Stimulated activated memory B cell treated with anti-CD40 and anti-IgM and Interleukin-4, amounts not matched to agents 10 μg/mL and 1 μg/mL and 100 μg/mL, for 72 hours (primary cell): ENCODE measurements at places on chromosomes 3 and 15.

DNA sequence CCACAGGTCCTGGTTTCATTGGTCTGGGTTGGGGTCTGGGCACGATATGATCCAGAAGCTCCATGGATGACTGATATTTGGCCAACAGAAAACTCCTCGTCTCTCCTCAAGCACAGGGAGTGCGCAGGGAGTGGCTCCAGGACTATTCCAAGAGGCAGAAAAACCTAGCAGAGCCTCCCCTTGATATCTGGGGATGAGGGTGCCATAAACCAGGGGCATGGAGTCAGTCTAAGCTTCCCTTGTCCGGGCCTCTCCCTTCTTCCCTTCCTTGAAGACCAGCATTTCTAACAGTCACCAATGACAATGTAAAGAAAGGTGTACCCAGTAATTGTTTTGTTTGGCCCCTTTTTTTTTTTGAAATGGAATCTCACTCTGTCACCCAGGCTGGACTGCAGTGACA, 99.4 kb upstream of the HACD2 start:
- H3K36me3 ChIP-seq = no peaks in the 10 kb centered on the region
- ATAC-seq = no peak
- H3K27me3 ChIP-seq = peaks cover 38% of the 10 kb centered on the region

DNA sequence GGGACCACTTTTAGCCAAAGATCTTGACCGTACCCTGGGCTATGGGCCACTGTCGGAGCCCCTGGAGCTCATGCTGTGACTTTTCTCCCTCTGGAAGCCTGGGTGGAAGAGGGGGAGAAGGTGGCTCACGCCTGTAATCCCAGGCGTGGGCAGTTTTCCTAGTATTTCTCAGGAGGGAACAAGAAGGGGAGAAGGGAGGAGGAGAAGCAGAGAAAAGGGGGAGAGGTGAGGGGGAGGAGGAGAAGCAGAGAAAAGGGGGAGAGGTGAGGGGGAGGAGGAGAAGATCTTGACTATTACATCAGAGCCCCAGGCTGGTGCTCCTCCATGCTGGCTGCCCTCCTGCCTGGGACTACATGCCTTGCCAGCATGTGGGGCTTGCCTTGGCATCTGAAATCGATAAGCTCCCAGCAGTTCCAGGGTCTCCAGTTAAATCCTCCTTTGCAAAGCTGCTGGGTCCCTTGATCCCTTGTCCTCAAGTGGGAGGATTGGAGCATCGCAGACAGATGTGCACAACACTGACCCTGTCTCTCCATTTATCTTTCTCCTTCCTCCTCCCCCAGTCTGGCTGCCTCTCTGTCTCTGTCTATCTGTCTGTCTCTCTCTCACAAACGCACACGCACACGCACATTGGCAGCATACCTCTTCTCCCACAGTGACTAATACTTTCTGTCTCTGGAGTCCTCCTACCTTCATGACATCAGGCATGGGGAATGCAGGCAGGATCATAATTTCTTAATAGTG, 41.6 kb downstream of the MRAS start:
- no peak overlapping the region for H3K4me3 ChIP-seq
- no peaks in the 10 kb centered on the region for H3K4me1 ChIP-seq
- no peaks in the 10 kb centered on the region for H3K36me3 ChIP-seq
- no peak overlapping the region for H3K27ac ChIP-seq
- peak; percentile 28 for ATAC-seq

- no peak for ATAC-seq
- no peaks in the 10 kb centered on the region for H3K4me1 ChIP-seq
- no peaks in the 10 kb centered on the region for H3K27me3 ChIP-seq
- no peak overlapping the region for H3K4me3 ChIP-seq
- no peak overlapping the region for H3K27ac ChIP-seq
- H3K36me3 ChIP-seq = peaks cover 25% of the 10 kb centered on the region
These were observed 41.5 kb downstream of the SPRED1 start for GRCh38 chr15:38294126-38294525.

- no peak overlapping the region for H3K4me3 ChIP-seq
- H3K27me3 ChIP-seq = peaks cover 19% of the 10 kb centered on the region
- ATAC-seq = no peak
- no peaks in the 10 kb centered on the region for H3K36me3 ChIP-seq
- H3K27ac ChIP-seq = no peak overlapping the region
- peaks cover 10% of the 10 kb centered on the region for H3K4me1 ChIP-seq
These were observed 157.3 kb downstream of the ADAMTS9 start for GRCh38 chr3:64530434-64531049.

DNA sequence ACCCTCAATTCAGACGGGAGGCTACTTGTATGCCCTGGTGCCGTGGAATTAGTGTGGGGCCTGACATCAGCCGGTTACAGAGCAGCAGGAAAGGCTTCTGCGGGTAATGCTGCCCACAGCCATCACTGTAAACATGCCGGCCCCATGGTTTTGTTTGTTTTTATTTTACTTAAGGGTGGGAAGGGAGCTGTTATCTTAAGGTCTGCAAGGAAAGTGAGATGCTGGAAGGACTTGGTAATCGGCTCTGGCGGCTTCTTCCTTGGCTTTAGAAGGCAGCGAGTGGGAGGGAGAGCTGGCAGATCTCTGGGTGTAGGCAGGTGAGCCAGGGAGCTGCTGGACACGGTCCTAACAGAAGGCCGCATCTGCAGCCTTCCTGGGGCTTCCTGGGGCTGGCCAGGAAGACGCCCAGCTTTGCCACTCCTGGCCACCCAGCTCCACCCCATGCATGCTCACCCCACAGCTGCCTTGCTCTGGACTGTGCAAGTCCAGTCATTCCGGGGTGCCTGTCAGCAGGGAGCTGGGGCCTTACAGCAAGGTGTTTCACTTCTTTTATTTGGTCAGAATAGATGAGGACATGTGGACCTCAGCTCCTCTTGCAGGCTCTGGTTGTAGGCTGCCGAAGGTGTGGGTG, 54.1 kb upstream of the FURIN start:
- H3K36me3 ChIP-seq = peaks cover 54% of the 10 kb centered on the region
- no peak for ATAC-seq
- peak overlapping the region; percentile 21 for H3K27ac ChIP-seq
- peaks cover 50% of the 10 kb centered on the region for H3K4me1 ChIP-seq

- peak overlapping the region; percentile 50 for H3K27ac ChIP-seq
- peaks cover 50% of the 10 kb centered on the region for H3K36me3 ChIP-seq
- H3K4me3 ChIP-seq = no peak overlapping the region
- H3K27me3 ChIP-seq = no peaks in the 10 kb centered on the region
- peaks cover 8% of the 10 kb centered on the region for H3K4me1 ChIP-seq
These were observed 151.5 kb downstream of the LRRK1 start for GRCh38 chr15:101070502-101071273.

DNA sequence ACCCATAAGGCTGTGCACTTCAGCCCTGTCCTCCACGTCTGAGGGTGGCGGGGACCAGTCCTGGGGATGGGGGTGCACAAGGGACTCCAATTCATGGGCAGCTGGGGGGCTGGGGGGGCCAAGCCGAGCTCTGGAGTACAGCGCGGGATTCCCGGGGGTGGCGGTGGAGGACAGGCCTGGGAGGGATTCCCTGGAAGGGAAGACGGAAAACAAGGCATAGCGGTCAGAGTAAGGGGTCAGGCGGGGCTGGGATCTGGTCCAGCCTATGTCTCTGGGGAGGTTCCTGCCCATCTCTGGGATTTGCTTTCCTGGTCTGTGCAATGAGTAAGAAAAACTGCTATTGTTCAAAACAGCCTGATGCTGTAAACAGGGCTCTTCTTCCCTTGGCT, 8.1 kb upstream of the IGDCC3 start:
- no peak overlapping the region for H3K27ac ChIP-seq
- H3K4me3 ChIP-seq = peak overlapping the region; percentile 80
- H3K27me3 ChIP-seq = peaks cover 31% of the 10 kb centered on the region
- no peak for ATAC-seq
- H3K4me1 ChIP-seq = peaks cover 14% of the 10 kb centered on the region

DNA sequence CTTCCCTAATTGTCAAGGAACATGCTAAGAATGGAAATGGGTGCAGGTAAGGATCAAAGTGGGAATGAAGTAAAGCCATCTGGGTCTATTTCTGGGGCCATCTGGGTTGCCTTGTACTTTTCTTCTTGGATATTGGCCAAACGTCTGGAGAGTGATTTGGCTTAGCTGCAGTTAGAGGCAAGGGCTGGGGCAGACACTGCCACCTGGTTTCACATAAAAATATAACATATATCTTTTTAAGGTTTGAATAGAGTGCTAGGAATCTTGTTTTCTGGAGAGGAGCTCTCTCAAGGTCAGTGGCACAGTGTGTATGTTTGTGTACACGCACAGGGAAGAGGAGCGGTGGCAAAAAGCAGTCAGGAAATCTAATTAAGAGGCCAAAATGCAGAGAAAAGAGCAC, 24.7 kb upstream of the EOMES start:
- no peak overlapping the region for H3K27ac ChIP-seq
- H3K4me1 ChIP-seq = no peaks in the 10 kb centered on the region
- no peak for ATAC-seq

DNA sequence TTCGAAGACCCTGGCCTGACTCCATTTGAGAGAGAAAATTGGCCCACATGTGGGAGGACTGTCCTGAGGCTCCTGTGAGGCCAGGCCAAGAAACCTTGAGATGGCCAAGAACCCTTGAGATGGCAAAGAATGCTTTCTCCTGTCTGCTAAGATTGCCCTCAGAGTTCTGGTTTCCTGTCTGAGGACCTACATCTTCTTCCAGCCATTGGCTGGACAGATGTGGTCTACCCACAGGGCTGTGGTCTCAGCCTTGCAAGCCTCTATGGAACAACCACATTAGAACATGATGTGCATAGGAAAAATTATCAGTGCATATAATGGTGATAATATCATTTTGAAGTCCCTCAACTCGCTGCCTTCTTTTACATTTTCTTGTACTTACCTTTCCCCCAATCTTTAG, 10.8 kb upstream of the RASA2 start:
- no peaks in the 10 kb centered on the region for H3K27me3 ChIP-seq
- H3K4me1 ChIP-seq = peaks cover 20% of the 10 kb centered on the region
- H3K36me3 ChIP-seq = no peaks in the 10 kb centered on the region
- no peak overlapping the region for H3K27ac ChIP-seq
- no peak overlapping the region for H3K4me3 ChIP-seq

DNA sequence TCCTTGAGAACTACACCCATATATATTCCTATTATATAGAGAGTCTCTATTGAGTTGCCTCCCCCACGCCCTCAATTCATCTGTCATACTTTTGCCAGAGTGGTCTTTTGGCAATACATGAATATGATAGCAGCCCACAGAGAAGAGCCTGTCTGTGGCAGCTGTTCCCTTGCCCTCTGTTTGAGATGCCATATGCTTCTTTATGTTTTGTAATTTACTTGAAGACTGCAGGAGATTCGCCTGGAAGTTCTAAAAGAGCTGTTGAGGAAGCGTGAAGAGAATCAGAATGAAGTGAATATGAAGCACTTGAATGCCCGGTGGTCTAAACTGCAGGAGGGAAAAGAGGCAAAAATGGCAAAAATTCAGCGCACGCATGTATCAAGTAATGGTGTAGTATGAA, 27.2 kb downstream of the CFAP91 start:
- H3K4me3 ChIP-seq = no peak overlapping the region
- no peaks in the 10 kb centered on the region for H3K36me3 ChIP-seq
- no peaks in the 10 kb centered on the region for H3K27me3 ChIP-seq
- no peak overlapping the region for H3K27ac ChIP-seq
- no peaks in the 10 kb centered on the region for H3K4me1 ChIP-seq

DNA sequence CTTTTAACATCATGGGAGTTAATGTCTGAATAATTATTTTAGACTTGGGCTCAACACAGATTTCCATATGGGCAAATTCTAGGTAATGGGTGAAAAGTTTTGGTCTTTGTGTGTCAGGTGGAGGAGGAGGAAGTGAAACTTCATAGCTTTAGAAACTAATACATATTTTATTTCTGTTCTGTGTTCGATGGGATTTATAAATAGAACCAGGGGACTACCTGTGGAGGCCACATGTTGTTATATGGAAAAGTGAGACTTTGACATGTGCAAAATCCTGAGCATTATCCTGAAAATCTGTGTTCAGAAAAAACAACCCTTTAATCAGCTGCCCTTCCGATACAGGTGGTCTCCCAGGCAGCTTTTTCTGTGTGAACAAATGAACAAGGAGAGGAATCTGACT, 209.5 kb downstream of the SOX2 start:
- peaks cover 40% of the 10 kb centered on the region for H3K4me1 ChIP-seq
- H3K4me3 ChIP-seq = peak overlapping the region; percentile 7
- H3K27me3 ChIP-seq = peaks cover 8% of the 10 kb centered on the region

DNA sequence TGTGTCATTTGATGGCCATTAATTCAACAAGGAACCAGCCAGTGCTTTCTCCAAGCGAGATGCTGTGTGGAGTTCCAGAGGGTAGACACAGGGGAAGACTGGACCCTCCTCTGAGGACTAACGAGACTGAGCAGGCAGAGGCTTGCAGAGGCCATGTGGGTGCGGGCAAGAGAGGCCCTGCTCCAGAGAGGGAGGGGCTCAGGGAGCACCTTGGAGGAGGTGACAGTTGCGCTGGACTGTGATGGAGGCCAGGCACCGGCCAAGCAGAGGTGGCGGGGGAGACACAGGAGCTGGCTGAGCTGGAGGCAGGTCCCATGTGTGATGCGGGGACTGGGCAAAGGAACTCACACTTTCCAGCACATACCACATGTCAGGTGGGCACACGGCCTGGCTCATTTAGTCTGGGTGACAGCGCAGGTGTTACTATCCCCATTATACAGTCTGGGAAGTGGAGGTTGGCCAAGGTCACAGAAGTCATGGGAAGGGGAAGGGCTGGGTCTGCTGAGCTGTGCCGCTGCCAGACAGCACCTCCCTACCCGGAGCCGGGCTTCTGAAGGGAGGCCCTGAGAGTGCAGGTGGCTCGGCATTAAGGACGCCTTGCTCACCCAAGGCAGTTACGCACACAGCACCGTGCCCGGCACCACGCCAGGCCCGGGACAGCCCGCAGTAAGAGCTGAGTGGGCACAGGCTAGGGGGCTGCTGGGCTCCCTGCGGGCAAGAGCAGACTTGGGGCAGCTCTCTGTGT, 3.7 kb downstream of the MELTF start:
- H3K27ac ChIP-seq = peak overlapping the region; percentile 90
- H3K4me1 ChIP-seq = peaks cover 61% of the 10 kb centered on the region
- no peak for ATAC-seq
- H3K36me3 ChIP-seq = peaks cover 29% of the 10 kb centered on the region
- peaks cover 54% of the 10 kb centered on the region for H3K27me3 ChIP-seq

- peak overlapping the region; percentile 49 for H3K4me3 ChIP-seq
- H3K27ac ChIP-seq = peak overlapping the region; percentile 22
- no peaks in the 10 kb centered on the region for H3K27me3 ChIP-seq
- H3K36me3 ChIP-seq = peaks cover 8% of the 10 kb centered on the region
- ATAC-seq = no peak
- H3K4me1 ChIP-seq = peaks cover 42% of the 10 kb centered on the region
These were observed 4.1 kb downstream of the LINS1 start for GRCh38 chr15:100597862-100598261.

- no peak for ATAC-seq
- peaks cover 11% of the 10 kb centered on the region for H3K36me3 ChIP-seq
- no peak overlapping the region for H3K4me3 ChIP-seq
- peaks cover 65% of the 10 kb centered on the region for H3K4me1 ChIP-seq
- H3K27me3 ChIP-seq = no peaks in the 10 kb centered on the region
These were observed 7.8 kb downstream of the KPNA4 start for GRCh38 chr3:160557571-160557970.

- no peak for ATAC-seq
- H3K4me1 ChIP-seq = peaks cover 12% of the 10 kb centered on the region
- no peak overlapping the region for H3K4me3 ChIP-seq
These were observed 25.0 kb upstream of the MUSTN1 start for GRCh38 chr3:52859686-52860423.

GRCh38 chr3:154886437-154886836, 193.7 kb upstream of the MME start:
- no peaks in the 10 kb centered on the region for H3K27me3 ChIP-seq
- H3K27ac ChIP-seq = no peak overlapping the region

- no peak for ATAC-seq
- no peak overlapping the region for H3K27ac ChIP-seq
- no peaks in the 10 kb centered on the region for H3K36me3 ChIP-seq
- peaks cover 28% of the 10 kb centered on the region for H3K27me3 ChIP-seq
- H3K4me3 ChIP-seq = no peak overlapping the region
These were observed 22.5 kb upstream of the SEMA3F start for GRCh38 chr3:50132421-50133282.

GRCh38 chr3:8341821-8342247, 159.8 kb upstream of the LMCD1 start:
- ATAC-seq = no peak
- peaks cover 11% of the 10 kb centered on the region for H3K27me3 ChIP-seq
- no peaks in the 10 kb centered on the region for H3K36me3 ChIP-seq
- no peaks in the 10 kb centered on the region for H3K4me1 ChIP-seq
